ENCODE measurements at places on chromosomes 16 and 17. TPM values are rescaled to one million over a fixed set of nuclear protein-coding genes. Genes with fewer than 3 reads are reported as not detected.

DNA sequence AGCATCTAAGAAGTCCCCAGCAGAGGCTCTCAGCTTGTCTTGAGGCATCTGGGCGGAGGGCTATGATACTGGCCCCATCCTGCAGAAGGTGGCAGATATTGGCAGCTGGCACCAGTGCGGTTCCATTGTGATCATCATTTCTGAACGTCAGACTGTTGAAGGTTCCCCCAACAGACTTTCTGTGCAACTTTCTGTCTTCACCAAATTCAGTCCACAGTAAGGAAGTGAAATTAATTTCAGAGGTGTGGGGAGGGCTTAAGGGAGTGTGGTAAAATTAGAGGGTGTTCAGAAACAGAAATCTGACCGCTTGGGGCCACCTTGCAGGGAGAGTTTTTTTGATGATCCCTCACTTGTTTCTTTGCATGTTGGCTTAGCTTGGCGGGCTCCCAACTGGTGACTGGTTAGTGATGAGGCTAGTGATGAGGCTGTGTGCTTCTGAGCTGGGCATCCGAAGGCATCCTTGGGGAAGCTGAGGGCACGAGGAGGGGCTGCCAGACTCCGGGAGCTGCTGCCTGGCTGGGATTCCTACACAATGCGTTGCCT is at the start of gene CIITA:
Gene CIITA, plus strand, starts transcription at position 404 of the 543 bp plus-strand sequence. Its CDS starts 129 bp downstream, at position 533.
- no peak for DNase-seq
- H3K36me3 ChIP-seq, result no peaks in the 10 kb centered on the region
- peaks cover 6% of the 10 kb centered on the region for H3K27me3 ChIP-seq
- H3K27ac ChIP-seq, result peak within 1 kb of the TSS; percentile 58
- peaks cover 22% of the 10 kb centered on the region for H3K4me1 ChIP-seq

GRCh38 chr17:36182176-36183000 is 6.0 kb upstream of the TBC1D3B start:
- H3K27ac ChIP-seq, result peak overlapping the region; percentile 70
- H3K27me3 ChIP-seq, result peaks cover 21% of the 10 kb centered on the region
- peaks cover 26% of the 10 kb centered on the region for H3K4me1 ChIP-seq
- H3K36me3 ChIP-seq, result no peaks in the 10 kb centered on the region
- peak overlapping the region; percentile 62 for H3K4me3 ChIP-seq
- no peak for DNase-seq

DNA sequence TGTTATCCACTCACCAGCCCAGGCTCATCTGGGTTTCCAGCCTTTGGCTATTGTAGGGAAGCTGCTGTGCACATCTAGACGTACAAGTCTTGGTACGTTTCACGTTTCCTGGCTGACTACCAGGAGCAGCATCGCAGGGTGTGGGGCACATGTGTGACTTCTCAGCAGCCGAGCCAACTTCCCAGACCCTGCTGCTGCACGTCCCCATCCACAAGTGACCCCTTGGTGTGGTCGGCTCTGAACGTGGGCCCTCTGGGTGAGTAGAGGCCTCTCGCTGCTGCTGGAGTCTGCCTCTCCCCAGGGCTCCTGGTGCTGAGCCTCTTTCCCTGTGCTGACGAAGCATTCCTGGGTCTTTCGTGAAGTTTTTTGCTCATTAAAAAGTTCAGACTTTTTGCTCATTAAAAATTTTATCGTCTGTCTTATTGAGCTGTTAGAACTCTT is 70.2 kb upstream of the ZNF750 start:
- no peak overlapping the region for H3K27ac ChIP-seq
- H3K4me1 ChIP-seq, result peaks cover 20% of the 10 kb centered on the region
- no peak overlapping the region for H3K4me3 ChIP-seq
- no peak for DNase-seq
- H3K36me3 ChIP-seq, result peaks cover 59% of the 10 kb centered on the region

- H3K27me3 ChIP-seq, result no peaks in the 10 kb centered on the region
- DNase-seq, result peak; percentile 26
- H3K27ac ChIP-seq, result no peak overlapping the region
- no peak overlapping the region for H3K4me3 ChIP-seq
Observed at GRCh38 chr16:66212428-66212827, 154.1 kb upstream of the CDH5 start.

DNA sequence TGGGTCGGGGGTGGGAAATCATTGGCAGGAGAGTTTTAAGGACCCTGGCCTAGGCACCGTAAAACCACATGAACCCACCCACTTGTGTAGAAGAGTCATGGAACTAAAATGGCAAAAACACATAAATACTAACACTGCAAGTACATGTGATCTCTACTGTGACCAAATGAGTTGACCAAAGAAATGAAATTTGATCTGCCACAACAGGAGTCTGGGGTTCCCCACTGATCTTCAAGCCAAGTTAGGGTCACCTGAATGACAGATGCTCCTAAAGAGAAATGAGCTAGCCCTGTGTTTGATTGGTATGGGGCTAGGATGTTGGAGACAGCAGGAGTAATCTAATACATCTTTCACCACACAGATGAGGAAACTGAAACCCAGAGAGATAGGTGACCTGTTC is 21.5 kb upstream of the SKAP1 start:
- no peaks in the 10 kb centered on the region for H3K27me3 ChIP-seq
- no peak overlapping the region for H3K4me3 ChIP-seq
- no peaks in the 10 kb centered on the region for H3K4me1 ChIP-seq

RCVRN gene
- total RNA-seq, result 0.52 TPM

DNA sequence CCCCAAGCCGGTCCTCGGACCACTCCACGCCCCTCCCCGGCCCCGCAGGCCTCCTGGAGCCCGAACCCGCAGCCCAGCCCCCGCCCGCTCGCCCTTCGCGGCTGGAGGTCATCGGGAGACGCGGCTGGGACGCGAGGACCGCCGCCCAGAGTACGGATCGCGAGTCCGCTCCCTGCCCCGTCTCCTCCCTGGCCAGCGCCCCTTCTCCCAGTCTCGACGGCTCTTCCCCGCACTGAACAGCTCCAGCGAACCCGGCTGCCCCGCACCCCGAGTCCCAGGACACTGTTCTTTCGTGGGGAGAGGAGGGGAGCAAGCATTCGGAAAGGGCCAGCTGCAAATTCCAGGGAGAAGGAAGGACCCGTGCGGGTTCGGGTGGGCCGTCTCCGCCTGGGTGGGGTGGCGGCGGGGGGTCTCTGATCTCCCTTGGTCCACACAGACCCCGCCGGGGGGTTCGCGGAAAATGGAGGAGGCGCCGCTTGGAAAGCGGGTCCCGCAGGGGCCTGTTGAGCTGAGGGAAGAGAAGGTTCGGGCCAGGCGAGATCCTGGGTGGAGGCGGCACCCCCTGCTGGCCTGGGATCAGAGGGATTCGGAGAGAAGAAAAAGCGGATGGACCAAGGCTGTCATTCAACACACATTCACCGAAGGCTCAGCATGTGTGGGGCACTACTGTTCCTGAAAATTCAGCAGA is 632 bp upstream of the RTN4RL1 start:
- DNase-seq, result no peak
- peaks cover 49% of the 10 kb centered on the region for H3K4me1 ChIP-seq
- peak overlapping the region; percentile 62 for H3K4me3 ChIP-seq
- H3K36me3 ChIP-seq, result no peaks in the 10 kb centered on the region

DNA sequence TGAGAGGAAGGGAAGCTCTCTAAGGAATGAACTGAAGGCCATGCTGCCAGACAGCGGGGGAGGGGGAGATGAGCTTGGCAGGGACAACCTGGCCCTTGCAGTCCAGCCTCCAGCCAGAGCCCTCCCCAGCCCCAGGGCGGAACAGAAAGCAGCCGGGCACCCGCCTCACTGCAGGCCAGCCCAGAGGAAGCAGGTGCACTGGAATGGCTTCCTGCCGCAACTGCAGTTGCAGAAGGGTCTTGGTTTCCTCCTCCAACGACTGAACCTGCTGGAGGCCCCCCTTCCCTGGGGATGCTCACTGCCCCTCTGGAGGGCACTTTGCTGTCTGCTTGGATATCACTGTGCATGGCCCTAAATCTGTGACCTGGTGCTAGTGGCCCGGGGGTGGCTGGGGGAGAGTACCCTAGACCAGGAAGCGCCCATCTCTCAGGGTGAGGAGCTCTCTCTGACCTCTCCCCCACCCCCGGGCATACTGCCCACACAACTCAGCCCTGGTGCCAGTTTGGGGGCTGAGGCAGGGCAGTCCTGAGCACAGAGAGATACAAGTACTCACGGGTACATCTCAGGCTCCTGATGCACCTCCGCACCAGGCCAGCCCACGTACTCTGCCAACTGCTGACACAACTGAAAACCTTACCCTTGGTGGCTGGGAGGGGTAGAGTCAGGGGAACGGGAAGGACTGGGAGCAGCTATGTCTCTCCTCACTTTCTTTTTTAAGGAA is 41.1 kb downstream of the MYO18A start:
- H3K4me1 ChIP-seq, result peaks cover 50% of the 10 kb centered on the region
- DNase-seq, result no peak
- H3K4me3 ChIP-seq, result peak overlapping the region; percentile 50
- peaks cover 9% of the 10 kb centered on the region for H3K36me3 ChIP-seq
- no peaks in the 10 kb centered on the region for H3K27me3 ChIP-seq
- peak overlapping the region; percentile 79 for H3K27ac ChIP-seq

DNA sequence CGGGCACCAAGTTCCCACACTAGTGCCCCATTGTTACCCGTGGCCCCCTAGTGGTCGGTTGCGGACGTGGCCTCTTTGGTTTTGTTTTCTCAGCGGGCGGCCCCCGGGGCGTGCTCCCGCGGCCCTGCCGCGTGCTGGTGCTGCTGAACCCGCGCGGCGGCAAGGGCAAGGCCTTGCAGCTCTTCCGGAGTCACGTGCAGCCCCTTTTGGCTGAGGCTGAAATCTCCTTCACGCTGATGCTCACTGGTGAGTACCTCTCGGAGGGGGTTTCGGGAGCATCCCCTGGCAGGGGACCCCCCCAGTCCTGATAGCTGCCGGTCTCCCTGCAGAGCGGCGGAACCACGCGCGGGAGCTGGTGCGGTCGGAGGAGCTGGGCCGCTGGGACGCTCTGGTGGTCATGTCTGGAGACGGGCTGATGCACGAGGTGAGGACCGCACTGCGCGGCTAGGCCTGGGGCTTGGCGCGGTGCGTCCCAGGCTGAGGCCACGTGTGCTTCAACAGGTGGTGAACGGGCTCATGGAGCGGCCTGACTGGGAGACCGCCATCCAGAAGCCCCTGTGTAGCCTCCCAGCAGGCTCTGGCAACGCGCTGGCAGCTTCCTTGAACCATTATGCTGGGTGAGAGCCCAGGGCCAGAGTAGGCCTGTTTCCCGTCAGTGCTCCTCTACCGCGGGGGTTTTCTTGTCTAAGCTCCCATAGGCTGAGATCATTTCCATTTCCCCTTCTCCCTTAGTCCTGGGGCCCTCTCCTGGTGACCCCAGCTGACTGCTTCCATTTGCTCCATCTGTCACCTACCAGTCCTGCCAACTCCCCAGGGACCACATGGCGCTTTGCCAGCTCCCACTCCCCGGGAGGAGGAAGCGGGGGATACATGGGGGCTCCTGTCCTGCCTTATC is 1.7 kb downstream of the SPHK1 start:
- peaks cover 42% of the 10 kb centered on the region for H3K27me3 ChIP-seq
- H3K27ac ChIP-seq, result peak overlapping the region; percentile 91
- DNase-seq, result peak; percentile 95

GRCh38 chr17:75695830-75696271 is 25.4 kb upstream of the ITGB4 start:
- no peaks in the 10 kb centered on the region for H3K27me3 ChIP-seq
- no peak overlapping the region for H3K4me3 ChIP-seq
- peaks cover 67% of the 10 kb centered on the region for H3K36me3 ChIP-seq
- H3K27ac ChIP-seq, result peak overlapping the region; percentile 86

DNA sequence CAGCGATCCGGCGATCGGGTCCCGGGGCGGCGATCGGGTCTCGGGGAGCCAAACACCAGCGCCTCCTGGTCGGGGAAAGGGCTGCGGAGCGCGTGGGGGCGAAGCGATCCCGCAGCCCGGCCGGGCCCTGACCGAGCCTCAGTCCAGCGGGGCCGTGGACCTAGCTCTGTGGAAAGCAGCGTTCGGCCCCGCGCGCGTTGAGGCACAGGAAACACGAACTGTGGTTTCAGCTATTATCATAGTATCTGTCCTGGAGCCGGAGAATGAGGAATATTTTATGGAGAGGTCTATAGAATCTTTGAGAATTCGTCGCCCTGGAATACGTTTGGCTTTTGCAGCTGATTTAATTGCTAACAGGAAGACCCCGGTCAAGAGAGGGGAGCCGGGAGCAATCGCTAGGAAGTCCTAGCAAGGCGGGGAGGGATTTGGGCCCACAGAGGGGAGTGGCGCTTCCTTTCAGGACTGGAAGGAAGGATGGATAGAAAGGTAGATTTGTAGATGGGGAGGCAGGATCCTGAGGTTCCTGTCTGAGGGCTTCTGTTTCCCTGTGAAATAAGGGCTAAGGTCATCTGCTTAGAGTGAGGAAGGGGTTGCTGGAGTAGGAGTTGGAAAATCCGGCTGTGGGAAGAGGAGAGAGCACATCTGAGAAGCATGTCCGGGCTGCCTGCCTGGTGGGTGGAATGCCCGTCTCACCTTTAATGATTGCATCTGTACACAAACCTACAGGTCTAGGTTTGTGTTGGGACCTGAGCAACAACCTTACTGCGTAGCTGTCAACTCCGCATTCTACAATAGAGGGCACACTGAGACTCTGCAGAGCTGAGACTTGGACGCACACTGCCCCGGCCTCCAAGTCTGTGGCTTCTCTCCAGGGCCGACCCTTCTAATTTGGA is 770 bp downstream of the CCNF start:
- peaks cover 21% of the 10 kb centered on the region for H3K4me1 ChIP-seq
- peaks cover 11% of the 10 kb centered on the region for H3K36me3 ChIP-seq
- H3K27me3 ChIP-seq, result no peaks in the 10 kb centered on the region
- peak overlapping the region; percentile 79 for H3K27ac ChIP-seq
- H3K4me3 ChIP-seq, result peak overlapping the region; percentile 96

RND2 gene
- total RNA-seq, result 2.9 TPM

GRCh38 chr16:3266873-3267537 is 10.6 kb upstream of the MEFV start:
- peaks cover 22% of the 10 kb centered on the region for H3K36me3 ChIP-seq
- DNase-seq, result no peak
- H3K4me1 ChIP-seq, result peaks cover 34% of the 10 kb centered on the region
- no peak overlapping the region for H3K27ac ChIP-seq
- no peak overlapping the region for H3K4me3 ChIP-seq
- no peaks in the 10 kb centered on the region for H3K27me3 ChIP-seq

GRCh38 chr16:35302859-35303258 is 1843.4 kb downstream of the TP53TG3F start:
- H3K36me3 ChIP-seq, result no peaks in the 10 kb centered on the region
- H3K4me1 ChIP-seq, result no peaks in the 10 kb centered on the region
- H3K4me3 ChIP-seq, result no peak overlapping the region
- DNase-seq, result peak; percentile 88
- H3K27ac ChIP-seq, result no peak overlapping the region

- no peak overlapping the region for H3K4me3 ChIP-seq
- no peak for DNase-seq
- H3K27ac ChIP-seq, result no peak overlapping the region
- no peaks in the 10 kb centered on the region for H3K4me1 ChIP-seq
- no peaks in the 10 kb centered on the region for H3K27me3 ChIP-seq
Observed at GRCh38 chr16:89517128-89517527, 8.9 kb downstream of the SPG7 start.

RPS15A gene
- total RNA-seq, result 356 TPM

DNA sequence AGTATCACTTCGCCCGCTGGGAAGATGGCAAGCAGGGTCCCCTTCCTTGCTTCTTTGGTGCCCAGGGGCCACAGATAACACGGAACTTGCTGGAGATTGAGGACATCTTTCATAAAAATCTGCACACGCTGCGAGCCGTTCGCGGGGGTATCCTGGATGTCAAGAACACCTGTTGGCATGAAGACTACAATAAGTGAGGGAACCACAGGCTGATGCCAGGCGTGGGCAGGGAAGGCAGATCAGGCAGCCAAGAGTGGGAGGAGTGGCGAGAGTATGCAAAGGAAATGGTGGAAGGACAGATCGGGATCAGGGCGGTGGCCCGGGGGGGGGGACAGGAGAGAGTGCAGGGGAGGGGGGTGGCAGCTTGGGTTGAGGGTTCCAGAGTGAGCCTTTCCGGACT is 22.2 kb downstream of the DNAH2 start:
- DNase-seq, result no peak
- no peaks in the 10 kb centered on the region for H3K27me3 ChIP-seq
- no peak overlapping the region for H3K27ac ChIP-seq
- H3K4me1 ChIP-seq, result no peaks in the 10 kb centered on the region
- H3K36me3 ChIP-seq, result no peaks in the 10 kb centered on the region
- H3K4me3 ChIP-seq, result no peak overlapping the region
